GDM1 (cell line): ENCODE measurements at places on chromosomes 2 and 18.

DNA sequence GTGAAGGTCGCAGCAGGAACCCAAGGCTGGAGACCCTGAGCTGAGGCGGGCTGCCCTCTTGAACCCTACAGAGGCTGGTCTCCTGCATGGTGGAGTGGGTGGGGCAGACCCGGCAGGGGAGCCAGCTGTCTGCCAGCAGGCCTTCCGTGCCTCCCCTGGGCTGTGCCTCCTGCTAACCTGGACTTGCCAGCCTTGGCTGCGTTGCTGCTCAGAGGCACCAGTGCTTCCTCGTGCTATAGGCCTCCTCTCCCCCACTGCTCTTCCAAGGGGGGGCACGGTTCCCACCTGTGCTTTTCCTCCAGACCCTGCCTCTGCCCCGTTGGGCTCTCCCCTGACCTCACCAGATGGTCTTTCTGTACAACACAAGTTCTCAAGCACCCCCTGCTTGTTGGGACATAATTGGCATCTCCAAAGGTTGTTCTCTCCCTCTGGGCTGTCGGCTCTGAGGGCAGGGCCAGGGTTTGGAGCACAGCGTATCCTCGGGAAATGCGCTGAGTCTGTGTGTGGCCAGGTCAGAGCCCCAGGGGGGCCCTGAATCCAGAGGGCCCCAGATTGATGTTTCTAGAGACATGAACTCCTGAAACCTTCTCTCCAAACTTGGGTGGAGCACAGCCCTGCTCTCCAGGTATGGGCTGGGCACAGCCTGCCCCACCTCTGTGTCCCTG is 6.7 kb downstream of the ARHGEF4 start:
- no peak for DNase-seq

- DNase-seq: no peak
These were observed 96.7 kb downstream of the DGKD start for GRCh38 chr2:233450864-233451575.

DNA sequence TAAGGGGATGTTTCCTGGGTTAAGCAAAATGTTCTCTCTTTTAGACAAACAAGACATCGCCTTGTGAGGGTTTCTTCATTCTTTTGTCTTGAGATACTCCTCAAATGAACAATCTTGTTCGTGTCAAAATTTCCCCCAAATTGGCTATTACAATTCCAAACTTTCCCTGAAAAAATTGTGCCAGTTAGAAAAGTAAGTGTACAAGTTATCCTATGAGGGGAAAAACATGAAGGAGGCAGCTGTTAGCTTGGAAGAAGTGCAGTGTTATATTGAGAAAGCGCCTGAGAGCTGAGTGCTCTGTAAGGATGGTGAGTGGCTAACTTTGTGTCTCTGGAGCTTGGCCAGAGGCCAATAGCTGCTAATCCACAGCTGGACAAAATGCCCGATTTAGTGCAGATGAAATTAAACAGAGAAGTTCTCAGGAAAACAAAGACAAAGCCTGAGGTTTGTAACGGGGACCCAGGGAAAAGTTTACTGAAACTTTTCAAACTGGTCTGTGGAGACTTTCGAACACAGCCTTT is 14.1 kb upstream of the PLEKHH2 start:
- DNase-seq: no peak

- DNase-seq: no peak
These were observed 164.6 kb downstream of the SEPTIN10 start for GRCh38 chr2:109448946-109449788.

DNA sequence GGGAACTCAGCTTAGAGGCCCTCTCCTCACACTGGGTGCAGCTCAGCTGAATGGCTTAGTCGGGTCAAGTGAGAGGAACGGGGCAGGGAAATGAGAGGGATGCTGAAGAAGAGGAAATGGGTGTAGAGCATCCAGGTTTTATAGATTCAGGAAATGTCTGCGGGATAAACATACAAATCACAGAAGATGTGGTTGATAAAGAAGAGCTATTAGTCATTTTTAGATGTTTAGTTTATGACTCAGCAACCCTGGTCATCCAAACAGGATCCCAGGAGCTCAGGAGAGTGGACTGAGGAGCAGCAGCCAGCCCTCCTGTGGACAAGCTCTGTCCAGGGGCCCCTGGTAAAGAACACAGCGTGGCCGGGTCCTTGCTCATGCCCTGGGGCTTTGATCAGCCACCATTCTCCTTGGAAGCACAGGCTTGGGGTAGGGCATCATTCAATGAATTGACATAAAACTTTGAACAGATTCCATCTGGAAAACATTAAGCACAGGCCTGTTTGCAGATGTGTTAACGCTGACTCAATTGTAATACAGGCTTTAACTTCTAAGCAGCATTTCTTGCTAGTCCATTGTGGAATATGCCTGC is 83.0 kb downstream of the NPAS2 start:
- DNase-seq: no peak

DNA sequence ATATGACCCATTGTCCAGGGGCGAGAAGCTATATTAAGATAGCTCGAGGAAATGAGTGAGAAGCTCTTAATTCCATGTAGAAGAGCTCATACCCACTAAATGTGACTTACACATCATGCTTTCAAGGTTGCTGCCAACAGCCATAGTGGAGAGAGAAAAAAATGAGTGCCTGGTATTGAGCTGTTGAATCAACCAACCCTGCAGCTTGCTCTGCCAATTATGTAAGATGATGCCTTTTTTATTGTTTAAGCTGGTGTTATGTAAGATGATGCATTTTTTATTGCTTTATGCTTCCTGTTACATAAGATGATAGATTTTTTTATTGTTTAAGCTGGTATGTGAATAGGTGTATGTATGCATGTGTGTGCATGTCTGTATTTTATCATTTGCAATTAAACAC is 228.2 kb downstream of the CCDC178 start:
- no peak for DNase-seq

DNA sequence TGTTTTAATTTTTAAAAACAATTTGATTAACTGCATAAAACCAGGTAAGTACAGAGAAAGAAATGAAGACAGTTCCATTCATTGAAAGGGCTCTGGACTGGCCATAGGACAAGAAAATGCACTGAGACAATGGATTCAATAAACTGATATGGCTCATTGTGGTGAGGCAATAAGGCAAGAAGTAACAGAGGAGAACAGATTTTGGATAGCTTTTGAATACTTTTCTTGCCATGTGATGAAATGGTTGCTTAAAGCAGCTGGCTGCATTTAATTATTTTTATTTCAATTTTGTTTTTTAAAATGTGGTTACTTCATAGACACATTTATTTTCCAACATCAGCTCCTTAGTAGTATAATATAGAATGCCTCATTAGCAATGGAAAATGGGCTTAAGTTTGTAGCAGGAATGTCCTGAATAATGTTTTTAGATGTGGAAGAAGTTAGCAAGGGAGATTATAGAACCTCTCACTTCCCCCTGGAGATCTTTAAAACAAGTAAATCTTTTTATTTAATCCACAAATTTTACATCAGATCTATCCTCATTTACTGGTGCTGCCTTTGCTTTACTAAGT is 646.9 kb upstream of the ZEB2 start:
- no peak for DNase-seq

DNA sequence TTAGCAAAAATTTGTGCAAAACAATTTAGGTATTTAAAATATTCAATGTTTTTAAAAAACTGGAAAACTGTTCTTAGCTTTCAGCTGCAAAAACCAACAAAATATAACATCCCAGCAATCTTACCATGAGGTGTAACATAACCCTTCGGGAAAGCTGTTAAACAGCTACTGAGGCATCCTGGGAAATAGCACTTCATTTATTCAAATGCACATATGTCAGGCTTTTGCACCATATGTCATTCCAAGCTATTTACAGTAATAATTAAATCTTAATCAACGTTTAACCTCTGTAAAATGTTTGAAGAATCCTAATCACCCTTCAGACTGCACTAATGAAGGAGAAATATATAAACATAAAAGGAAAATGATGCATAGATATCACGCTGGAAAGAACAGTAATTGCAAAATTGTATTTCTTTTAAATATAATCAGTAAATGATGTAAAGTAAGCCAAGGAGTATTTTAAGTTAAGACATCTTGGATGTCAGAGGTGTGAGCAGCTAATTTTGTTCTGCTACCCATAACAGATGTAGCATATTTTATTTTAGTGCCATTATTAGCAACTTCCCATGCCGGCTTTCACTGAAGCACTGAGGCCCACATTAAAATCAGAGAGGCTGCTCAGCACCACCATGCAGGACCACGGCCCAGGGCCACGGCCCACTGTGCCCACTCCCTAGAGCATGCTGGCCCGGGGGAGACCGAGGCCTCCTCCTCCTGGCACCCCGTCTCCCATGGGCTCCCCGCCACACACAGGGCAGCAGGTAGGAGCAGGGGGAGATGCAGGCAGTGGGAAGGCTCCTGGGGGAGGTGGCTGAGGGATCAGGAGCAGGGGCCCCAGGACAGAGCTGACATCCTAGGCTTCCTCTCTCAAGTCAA is 30.9 kb downstream of the EMX1 start:
- DNase-seq: no peak

GRCh38 chr2:128548461-128548891 is 229.8 kb upstream of the HS6ST1 start:
- no peak for DNase-seq

DNA sequence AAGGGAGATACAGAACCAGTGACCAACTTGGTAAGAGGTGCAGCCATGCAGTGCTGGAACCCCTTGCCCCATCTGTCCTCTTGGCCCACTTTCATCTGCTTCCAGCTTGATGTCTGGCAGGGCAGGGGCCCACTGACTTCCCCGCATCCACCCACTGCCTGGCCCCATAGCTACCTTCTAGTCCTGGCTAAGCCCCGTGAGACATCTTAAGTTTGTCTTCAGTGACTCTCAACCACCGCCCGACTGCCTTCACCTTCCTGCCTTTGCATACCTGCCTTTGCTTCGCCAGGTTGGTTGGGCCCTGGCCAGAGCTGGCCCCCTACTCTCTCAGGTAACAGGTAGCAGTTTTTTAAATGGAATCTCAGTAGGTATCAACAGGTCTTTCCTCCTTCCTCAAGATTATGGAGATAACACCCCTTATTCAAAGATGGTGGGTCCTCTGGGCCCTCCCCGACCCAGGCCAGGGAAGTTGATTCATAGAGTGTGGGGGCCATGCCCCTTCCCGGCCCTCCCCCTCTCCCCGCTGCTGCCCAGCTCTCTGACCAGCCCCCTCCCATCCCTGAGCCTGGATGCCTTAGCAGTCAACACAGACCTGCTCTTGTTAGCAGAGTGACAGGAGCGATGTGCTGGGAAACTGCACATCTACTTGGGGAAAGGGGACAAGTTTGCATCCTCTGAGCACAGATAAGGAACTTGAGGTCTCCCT is 2.8 kb downstream of the ARID5A start:
- DNase-seq: no peak

- no peak for DNase-seq
These were observed 33.8 kb downstream of the KCNS3 start for GRCh38 chr2:17912266-17912691.

- peak; percentile 11 for DNase-seq
These were observed 23.0 kb upstream of the NTSR2 start for GRCh38 chr2:11692966-11693521.

GRCh38 chr2:193847130-193847529 is 1652.4 kb upstream of the TMEFF2 start:
- no peak for DNase-seq

DNA sequence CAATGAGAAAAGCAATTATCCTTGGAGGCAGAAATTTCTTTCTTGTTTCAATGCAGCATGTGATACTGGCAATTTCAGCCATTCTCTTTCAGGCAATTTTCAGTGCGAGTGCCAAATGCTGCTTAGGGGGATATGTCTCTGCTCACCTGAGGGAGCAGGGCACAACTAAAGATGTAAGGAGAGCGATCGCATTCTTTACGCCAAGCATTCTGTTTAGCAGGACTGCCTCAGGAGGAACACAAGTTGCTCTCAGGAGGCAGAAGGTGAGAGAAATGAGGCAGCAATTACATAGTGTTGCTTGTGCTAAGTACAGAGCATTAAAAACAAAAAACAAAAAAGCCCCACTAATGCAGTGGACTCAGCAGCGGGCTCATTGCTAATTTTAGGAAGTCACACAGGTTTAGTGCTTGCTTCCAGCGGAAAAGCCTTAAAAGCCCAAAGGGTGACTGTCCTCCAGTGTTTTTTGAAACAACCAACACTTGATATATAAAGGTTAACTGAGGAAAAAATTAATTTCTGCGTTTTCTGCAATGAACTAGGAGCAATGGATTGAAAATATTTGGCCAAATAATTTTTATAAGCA is 116.9 kb downstream of the METTL8 start:
- no peak for DNase-seq

DNA sequence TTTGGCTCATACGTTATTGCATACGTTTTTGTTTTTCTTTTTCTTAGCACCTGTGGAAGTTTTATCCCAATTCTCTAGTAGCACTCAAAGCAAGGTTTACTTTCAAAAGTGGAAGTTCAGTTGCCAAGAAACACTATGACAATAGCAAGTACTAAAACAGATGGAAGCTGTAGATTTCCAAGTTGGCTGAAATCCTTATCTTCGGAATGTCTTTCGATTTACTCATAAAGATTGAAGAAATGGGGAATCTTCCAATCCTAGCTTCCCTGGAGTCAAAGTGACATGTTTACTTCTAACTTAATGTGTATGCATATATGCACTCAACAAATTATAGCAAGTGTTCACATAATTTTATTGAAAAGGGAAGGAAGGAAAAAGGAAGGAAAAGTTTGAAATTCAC is 307.4 kb downstream of the CTNNA2 start:
- DNase-seq: no peak

- DNase-seq: no peak
These were observed 23.4 kb downstream of the MBD5 start for GRCh38 chr2:148044322-148044721.

DNA sequence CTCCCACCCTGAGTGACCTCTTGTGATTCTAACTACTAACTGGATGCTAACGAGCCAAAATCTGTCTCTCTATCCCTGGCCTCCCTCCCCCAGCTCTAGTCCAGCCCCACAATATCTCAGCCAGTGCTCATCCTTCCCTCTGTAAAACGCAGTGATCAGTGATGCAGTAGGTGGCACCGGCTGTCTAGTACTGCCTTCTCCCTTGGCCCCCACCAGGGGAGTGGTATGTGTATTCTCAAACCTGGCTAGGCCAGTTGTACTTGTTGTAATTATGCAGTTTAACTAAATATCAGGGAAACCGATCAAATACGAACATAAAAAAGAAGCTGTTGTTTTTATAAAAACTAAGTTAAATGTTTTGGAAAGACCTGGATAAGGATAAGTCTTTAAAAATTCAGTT is 113.2 kb upstream of the ALPP start:
- DNase-seq: no peak
